Naive thymus-derived CD8-positive, alpha-beta T cell (primary cell): ENCODE measurements at places on chromosomes 7 and 10.

DNA sequence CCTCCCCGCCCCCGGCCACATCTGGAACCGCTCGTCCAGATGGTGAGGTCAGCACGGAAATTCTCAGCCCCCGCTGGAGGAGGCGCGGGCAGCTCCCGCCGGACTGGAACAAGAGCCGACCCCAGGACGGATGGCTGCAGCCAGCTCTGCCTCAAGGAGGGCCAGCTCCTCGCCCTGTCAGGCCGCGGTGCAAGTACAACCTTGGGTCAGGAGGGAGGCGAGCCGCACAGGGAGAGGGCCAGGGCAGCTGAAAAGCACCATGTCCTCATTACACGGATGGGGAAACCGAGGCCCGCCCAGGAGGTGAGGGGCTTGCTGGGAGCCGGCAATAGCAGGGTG is 3.8 kb upstream of the GRIFIN start:
- no peak for DNase-seq

DNA sequence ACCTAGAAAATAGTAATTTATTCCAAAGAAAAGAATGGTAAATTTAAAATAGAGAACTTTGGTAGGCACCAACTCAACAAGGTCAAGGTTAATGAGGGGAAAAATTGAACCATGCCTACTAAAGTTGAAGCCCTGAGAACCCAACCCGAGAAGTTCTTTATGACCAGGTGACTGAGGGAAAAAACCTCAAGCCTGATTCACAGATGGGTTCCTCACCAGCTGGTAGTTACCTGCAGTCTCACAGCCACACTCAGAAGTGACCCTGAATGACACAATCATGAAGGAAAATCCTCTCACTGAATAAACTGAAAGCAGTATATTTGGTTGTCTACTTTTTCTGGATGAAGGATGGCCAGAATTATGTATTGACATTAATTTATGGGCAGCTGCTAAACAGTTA is 7.0 kb downstream of the C10orf67 start:
- DNase-seq, result no peak

GRCh38 chr10:93062514-93063143 is 2.0 kb downstream of the CYP26C1 start:
- no peak for DNase-seq

GRCh38 chr7:156107957-156108356 is 295.7 kb upstream of the SHH start:
- no peak for DNase-seq

- no peak for DNase-seq
Measured at GRCh38 chr10:61639952-61640351, 22.8 kb upstream of the CABCOCO1 start.

- DNase-seq, result no peak
Measured at GRCh38 chr7:113109718-113110117, 8.6 kb downstream of the SMIM30 start.

DNA sequence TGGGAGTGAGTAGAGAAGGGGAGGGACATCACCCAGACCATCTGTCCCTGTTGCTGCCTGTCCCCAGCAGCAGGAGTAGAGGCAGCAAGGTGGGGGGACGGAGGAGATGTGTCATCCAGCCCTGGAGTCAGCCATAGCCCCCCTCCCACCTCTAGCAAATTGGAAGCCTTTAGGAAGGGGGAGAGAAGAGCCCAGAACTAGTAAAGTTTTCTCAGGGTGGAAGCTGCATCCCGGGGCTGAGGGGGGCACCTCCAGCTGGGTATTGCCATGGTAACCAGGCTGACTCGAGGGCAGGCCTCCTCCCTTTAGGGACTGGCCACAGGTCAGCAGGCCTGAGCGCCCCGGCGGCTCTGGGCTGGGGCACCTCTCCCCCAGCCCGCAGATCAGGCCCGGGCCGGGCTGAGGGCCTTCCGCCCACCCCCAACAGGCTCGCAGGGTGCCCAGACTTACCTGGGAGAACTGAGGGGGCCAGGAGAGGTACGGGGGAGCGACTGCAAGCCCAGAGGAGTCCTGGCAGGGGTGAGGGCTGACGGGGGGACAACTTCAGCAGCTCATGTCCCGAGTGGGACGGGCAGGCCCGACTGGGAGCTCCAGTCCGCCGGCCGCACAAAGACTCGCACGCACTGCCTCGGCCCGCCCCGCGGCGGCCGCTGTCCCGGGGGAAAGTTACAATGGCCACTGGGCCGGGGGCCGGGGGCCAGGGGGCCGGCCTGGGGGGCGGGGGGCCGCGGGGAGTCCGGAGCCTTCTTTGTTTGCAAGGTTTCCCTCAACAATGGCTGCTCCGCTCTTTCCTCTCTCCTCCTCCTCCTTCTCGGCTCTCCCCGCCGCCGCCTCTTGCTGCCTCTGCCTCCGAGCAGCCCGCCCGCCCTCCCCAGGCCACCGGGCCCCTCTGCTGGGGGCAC is 6.0 kb downstream of the LDB1 start:
- no peak for DNase-seq

DNA sequence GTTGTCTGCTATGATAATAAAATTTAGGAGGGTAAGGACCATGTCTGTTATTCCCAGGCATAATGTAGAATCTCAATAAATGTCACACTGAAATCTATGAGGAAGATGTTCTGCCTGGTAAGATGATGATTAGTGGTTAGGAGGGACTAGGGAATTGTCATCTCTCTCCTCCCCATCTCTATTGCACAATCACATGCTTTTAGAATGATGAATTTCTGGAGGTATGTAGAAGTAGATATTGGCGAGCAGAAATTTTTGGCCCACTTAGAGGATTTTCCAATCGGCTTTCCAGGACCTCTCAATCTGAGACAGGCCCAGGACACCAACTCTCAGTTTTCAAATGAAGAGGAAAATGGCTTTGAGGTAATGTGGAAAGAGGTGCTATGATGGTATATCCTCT is 2.0 kb upstream of the PITX3 start:
- no peak for DNase-seq

DNA sequence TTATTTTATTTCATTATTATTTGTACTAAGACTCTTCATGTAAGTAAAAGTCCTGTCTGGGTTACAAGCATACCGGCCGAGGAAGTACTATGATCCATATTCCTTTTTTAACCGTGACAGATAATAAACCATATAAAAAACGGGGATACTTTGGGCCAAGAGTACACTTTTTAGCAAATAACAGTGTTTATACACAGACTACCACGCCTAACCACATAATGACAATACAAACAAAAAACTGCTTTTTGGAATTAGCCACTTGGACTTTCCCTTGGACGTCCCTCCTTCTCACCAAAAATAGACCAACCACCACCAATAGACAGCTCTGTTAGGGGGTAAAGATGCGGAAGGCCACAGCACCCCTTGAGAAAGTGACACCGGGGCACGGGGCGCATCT is 800 bp downstream of the MINDY3 start:
- no peak for DNase-seq

GRCh38 chr10:122957474-122957873 is 3.4 kb upstream of the C10orf88 start:
- no peak for DNase-seq

- no peak for DNase-seq
Measured at GRCh38 chr7:70053421-70053820, 455.1 kb downstream of the AUTS2 start.

GRCh38 chr10:118562851-118563250 is 32.6 kb downstream of the PRLHR start:
- DNase-seq, result no peak

DNA sequence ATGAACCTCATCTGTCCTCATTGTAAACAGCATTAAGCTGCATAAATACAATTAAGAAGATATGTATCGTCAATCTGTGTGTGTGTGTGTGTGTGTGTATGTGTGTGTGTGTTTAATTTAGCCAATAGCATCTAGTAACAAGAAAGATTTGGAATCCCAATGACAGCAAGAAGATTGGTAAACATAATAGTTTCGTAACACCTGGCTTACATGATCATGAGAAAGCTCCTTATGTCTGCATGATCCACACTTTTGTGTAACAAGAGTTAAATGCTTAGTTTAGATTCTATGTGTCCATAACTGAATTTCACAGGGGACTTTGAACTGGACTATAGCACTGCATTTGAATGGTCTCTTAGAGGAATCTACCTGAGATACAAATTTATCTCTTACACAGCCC is 191.0 kb upstream of the BET1 start:
- no peak for DNase-seq

- DNase-seq, result no peak
Measured at GRCh38 chr7:5094641-5095040, 49.0 kb downstream of the RBAK start.

DNA sequence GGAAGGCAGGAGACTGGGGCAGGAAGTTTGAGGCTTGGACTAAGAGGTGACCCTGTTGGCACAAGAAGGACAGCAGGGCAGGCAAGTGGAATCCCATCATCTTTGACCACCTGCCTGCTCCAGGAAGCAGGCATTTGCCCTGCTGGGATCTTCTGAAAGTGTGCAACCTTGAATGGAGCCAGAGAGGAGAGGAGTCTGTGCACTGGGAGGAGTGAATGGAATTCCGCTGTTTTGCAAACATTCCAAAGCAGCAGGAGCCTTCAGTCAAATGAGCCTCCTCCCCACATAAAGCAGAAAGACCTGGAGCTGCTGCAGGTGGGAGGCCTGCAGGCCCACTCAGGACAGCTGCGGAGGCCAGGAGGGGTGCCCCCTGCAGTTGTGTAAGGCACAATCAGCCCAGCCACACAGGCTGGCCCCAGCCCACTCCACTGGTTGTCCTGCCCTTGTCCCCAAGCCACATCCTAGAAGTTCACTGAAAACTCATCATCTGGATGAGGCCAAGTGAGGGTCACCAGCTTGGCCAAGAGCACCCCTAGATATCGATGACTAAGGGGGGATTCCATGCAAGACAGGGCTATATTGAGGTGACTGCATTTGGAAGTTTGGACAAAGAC is 249.5 kb downstream of the RPS24 start:
- DNase-seq, result no peak

- no peak for DNase-seq
Measured at GRCh38 chr7:77826300-77826699, 27.7 kb downstream of the PHTF2 start.

DNA sequence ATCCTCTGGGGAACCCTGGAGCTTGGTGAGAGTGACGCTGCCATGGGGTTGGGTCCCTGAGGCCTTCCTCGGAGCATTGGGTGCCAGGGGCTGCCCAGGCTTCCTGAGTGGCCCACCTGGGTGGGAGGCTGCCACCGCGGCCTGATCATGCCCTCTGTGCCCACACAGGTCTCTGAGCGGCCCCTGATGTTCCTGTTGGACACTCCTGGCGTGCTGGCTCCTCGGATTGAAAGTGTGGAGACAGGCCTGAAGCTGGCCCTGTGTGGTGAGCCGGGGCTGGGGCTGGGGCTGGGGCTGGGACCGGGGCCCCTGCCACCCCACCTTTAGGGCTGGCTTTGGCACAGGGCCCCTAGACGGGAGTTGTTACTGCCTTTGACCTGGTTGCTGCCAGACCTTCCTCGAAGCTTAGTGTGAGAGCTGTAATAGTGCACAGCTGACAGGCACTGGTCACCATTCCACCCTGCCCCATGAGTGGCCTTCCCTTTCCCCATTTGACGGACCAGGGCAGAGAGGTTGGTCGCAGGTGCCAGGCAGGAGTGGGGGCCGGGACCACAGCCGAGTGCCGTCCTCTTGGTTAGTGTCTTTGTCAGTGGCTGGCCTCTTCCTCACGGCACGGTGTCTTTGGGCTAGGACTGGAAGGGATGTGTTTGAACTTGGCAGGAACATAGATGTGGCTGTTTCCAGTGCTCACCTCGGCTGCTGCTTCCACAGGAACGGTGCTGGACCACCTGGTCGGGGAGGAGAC is 8.2 kb downstream of the MTG1 start:
- no peak for DNase-seq

DNA sequence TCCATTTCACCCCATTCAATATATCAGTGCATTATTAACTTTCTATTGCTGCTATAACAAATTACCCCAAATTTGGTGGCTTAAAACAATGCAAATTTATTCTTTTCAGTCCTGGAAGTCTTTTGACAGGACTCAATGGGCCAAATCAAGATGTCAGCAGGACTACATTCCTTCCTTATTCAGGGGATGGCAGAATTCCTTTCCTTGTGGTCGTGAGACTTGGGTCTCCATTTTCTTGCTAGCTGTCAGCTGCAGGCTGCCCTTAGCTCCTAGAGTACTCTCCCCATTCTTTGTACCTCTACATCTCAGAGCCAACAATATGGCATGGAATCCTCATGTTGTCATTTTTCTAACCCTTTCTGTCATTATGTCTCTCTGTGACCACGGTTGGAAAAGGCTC is 310.6 kb downstream of the HDAC9 start:
- DNase-seq, result no peak

DNA sequence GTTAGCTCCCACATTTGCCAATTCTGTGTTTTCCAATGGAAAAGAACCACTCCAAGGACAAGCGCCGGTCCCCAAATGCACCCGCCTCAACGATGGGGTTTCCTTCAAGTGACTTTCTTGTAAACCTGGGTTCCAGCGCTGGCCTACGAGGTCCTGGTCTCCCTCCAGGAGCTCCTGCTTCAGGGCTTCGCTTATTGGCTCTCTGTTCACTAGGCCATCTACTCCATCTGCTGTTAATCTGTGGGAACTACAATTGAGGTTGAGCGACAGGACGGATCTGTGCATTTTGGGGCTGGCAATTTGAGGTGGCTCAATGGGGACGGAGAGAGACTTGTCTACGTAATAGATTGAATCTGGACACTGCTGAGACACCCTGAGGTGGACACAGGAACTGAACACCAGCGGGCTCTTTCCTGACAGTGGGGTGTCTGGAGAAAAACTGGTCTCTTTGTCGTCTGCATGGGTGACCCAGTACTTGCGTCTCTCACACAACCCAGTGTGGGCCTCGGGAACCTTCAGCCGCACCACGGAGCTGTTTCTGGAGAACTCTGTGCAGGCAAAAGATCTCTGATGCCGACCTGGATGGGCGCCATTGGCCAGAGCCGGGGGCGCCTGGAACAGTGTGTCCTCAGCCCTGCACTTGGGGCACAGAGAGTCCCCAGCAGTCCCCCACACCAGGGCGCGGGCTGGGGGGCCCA is 115.9 kb upstream of the ADAM12 start:
- DNase-seq, result no peak

DNA sequence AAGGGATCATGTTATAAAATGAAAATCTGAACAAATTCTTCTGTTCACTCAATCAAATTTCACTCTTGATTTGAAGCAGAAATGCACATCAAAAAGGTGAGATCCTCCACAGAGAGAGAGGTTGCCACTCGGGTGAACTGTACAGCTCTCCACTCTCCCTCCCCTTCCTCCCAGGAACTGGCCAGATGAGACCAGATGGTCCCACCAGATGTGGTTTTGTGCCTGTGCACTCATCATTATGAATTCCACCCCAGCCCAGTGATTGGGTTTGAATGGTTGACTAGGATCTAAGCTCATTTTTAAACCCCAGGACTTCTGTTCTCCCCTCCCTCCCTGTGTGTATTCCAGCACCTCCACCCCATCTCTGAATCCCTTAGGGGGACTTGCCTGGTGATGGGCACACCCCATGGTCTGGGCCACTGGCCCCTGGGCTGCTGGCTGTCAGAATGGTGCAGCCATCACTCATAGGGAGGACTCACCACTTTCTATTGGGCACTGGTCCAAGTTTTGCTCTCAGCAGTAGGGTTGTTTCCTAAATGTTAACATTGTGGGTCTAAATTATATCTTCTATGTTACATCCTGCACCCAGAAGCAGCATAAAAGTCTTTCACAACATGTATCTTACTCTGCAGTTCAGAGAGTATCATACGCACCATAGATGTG is 393.1 kb downstream of the TNS3 start:
- DNase-seq, result no peak
